ENCODE measurements at places on chromosomes 11 and 22.

GRCh38 chr11:28962502-28962901 is 854.3 kb downstream of the METTL15 start:
- no peak for DNase-seq

DNA sequence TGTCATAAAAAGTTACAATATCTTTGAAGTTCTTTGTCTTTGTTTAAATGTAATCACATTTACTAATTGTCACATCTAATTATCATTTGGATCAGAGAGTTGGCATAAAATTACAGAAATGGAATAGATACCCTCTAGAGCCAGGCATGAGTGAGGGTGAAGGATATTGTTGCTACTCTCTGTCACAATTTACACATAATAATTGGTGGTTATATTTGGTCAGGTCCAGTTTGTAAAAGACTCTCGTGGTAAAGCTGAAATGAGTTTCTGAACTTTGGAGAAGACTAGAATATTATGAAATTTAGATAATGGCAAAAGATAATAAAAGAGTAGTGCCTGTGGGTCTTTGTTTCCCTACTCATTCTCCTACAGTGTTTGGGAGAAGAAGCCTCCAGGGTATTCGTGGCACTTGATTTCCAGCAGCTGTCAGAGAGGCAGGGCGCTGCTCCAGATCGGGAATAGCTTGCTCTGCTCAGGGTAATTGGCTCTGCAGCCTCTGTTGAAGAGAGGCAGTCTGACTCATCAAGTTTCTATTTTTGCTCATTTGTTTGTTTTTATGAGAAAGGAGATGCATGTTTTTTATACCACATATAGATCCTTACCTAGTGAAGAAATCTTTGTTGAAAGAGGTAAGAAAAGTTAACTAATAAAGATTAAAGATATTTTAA is 349.9 kb downstream of the CNTN5 start:
- DNase-seq: no peak

DNA sequence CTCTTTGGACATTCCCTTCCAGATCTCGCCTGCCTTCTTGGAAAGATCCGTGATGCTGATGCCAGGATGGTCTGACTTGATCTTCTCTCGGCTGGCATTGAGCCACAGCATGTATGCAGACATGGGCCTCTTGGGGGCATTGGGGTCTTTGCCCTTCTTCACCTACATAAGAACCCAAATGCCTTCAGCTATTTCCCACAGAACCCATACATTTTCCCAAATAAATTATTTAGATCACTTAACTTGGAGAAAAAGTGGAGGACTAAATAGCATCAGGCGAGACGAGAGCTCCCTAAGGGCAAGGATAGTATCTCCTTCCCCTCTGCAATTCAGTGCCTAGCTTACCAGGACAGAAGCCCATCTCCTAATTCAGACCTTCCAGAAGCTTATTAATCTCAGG is 3.0 kb upstream of the TNKS1BP1 start:
- no peak for DNase-seq

- DNase-seq: no peak
These were observed 215.3 kb upstream of the TBCEL start for GRCh38 chr11:120808616-120809050.

DNA sequence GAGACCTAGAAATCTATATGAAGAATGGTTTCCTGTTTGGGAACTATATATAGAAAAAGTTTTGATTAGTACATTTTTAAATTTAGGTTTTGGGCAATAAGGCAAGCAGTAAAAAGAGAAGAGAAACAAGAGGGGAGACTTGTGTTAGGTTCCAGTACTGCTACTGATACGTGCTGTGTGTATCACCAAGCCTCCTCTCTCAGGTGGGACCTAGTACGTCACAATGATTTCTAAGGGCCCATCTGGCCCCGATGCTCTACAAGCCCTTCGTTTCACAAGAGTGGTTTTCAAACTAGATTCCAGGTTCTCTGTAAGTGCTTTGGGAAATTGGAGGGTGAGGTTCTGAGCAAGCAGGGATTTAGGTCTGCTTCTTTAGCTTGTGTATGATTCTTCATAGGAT is 39.2 kb downstream of the USP35 start:
- no peak for DNase-seq

GRCh38 chr22:30206944-30207343 is 39.6 kb downstream of the LIF start:
- peak; percentile 82 for DNase-seq

DNA sequence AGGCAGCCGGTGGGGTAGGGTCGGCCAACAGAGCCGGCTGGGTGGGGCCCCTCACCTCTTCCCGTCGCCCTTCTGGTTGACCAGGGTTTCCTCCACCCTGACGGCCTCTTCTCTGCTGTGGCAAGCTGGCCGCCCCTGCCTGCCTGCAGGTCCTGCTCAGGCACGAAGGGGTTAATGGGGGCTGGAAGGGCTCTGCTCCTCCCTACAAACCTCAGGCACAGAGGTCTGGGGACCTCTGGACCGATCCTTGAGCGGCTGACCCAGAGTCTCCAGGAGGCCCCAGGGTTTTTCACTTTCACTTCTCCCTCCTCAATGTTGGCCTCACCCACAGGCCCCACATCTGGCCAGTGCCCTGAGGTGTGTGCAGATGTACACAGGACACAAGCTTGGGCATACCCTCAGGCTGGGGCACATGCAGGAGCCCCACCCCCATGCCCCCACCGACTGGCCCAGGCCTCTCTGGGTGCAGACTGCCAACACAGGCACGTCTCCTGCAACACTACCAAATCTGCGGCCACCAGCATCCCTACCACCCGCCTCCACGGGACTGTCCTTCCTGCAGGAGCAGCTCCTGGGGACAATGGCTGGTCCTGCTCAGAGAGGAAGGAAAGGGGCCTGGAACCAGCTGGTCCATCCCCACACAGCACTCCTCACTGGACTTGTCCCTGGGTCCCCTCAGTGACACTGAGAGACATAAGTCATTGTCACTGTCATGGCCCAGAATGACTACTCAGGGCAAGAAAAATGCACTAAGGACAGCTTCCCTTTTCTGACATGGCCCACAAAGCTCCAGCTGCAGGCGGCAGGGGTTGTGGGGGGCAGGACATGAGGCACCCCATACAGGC is 3.2 kb upstream of the TBX1 start:
- no peak for DNase-seq

- no peak for DNase-seq
These were observed 34.2 kb downstream of the TBC1D22A start for GRCh38 chr22:46796566-46797195.

DNA sequence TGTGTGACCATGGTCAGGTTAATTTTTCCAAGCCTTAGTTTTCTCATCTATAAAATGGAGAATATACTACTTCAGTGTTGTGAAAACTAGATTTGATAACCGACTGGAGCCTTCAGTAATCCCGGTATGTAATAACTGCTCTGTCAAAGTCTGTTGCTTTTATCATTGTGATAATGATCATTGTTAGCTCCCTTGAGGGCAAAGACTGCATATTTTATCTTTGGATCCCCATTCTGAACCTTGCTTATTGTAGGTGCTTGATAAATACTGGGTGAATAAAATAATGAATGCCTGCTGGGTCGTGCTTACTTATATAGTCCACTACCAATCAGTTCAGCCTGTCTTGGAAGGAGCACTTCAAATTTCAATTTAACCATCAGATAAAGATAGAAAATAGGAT is 105.3 kb downstream of the ARFGAP2 start:
- DNase-seq: no peak

DNA sequence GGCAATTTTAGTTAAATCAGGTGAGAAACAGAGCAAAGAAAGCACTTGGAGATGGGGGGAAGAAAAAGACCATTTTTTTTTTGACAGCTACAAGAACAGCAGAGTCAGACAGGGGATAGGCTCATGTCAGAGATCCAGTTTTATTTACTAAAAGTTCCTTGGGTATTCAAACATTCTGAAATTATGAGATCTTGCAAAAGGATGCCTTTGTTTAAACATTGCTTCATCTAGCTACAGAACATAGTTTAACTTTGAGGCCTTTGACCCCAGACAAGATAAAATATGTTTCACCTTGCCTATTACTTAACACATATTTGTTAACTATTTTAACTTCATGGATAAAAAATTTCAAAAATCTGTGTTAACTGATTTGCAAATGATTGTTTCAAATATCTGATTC is 6.4 kb downstream of the GLYATL1 start:
- DNase-seq: no peak

GRCh38 chr11:126265811-126266210 is 2.9 kb downstream of the SRPRA start:
- DNase-seq: no peak

DNA sequence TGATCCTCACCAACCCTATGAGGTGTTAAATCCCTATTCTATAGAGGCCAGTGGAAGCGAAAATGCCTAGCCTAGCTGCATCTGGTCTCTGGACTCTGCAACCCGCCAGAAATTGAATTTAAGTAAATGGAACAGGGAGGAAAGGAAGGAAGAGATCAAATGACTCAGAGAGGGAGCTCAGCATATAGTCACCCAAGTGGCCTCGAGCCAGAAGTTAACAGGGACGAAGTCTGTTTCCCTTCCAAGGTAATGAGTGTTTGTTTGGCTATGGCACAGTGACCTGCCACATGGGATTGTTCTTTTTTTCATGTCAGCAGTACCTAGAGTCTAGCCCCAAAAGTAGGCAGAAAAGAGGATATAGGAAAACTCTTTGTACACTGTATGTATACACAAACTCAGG is 66.3 kb downstream of the PAK1 start:
- peak; percentile 57 for DNase-seq

DNA sequence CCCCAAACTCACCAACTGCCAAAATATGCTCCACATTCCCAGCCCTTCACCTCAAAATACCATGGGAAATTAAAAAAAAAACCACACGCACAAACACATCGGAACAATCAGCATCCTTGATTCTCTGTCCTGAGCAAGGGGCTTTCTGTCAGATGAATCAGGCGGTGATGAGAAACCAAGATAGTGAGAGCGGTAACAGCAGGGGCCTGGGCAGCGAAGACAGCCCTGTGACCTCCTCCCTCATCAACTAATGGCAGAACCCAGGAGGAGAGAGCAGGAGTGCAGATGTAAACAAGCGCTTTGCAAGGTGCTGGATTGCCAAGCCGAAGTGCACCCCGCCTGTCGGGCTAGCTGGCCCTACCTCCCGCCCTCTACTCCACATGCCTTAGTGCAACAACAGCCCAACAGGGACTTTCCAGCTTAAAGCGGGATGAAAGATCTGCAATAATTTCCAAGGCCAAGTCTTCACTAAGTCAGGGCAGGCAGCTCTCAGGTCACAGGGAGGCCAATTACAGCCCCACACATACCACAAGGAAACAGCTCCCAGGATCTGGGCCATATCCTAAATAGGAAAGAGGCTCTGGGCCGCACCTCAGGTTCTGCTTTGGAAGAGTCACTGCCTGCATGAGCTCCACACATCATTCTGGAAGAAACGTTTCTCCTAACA is 72.2 kb upstream of the BID start:
- no peak for DNase-seq

- no peak for DNase-seq
These were observed 32.1 kb upstream of the ACR start for GRCh38 chr22:50705851-50706351.

- no peak for DNase-seq
These were observed 7.6 kb downstream of the WNT7B start for GRCh38 chr22:45969414-45969799.

- no peak for DNase-seq
These were observed 492.9 kb upstream of the ANO3 start for GRCh38 chr11:25838918-25839625.

DNA sequence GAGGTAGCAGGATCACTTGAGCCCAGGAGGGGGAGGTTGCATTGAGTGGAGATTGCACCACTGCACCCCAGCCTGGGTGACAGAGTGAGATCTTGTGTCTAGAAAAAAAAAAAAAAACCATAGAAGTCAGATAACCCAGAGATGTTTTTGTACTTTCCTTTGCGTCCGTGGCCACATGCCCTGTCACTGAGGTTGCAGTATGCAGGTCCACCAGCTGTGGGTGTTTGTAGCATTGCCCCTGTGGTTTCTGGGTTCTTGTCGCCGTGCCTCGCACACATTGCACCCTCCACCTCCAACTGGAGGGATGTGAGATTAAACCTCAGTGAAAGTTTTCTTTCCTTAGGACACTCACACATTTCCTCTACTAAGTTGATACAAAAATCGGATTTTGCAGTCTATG is 70.3 kb downstream of the TNRC6B start:
- DNase-seq: no peak

DNA sequence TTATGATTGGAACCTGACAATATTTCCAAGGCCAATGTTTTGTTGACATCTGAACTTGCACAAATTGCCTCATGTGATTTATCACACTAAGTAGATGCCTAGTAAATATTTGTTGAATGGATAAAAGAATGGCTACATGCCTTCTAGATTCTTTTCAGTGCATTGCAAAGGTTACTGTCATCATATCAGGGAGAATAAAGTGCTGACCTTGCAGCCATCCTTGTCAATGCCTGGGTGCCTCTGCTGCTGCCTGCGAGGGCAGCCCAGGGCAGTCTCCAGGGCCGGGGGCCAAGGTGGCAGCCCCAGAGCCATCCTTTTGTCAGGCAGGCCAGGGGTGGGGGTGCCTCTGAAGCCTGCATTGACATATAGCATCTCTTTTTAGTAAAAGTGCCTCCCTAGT is 325.6 kb upstream of the MTNR1B start:
- no peak for DNase-seq

GRCh38 chr11:35750981-35751663 is 88.5 kb downstream of the TRIM44 start:
- DNase-seq: no peak

GRCh38 chr11:29282088-29282487 is 734.7 kb downstream of the KCNA4 start:
- DNase-seq: peak; percentile 73

DNA sequence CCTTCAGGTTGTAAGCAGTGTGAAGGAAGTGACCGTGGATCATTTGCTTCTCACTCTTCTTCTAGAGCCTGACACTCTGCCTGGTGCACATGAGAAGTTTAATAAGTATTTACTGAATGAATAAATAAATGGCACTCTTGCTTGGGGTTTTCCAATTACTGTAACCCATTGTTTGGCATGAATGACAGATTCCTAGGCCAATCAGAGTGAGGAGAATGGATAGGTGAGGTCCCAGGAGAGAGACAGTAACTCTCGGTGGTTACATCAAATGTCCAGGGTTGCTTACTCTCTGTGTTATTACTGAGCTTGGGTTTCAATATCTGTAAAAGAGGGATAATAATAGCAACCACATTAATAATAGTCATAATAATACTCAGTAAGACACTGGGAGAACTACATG is 204.2 kb upstream of the ISX start:
- DNase-seq: no peak

DNA sequence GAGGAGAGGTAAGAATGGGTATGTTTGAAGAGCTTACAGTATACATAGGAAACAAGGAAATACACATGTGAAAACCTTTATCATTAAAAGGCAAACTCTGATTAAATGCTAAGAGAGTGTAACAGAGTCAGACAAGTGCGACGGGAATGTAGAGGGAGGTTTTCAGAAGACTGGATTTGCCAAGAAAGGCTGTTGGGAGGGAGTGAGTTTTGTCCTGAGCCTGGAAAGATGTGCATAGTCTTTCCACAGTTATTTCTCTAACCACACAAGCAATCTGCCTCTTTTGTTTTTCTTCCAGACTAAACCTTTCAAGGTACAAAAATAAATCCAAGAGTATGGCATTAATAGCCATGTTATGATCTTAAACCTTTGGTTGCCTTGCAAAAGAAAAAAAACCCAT is 170.9 kb downstream of the KIRREL3 start:
- no peak for DNase-seq

- peak; percentile 68 for DNase-seq
These were observed 103.3 kb upstream of the AKIP1 start for GRCh38 chr11:8807544-8808225.

GRCh38 chr22:36546932-36547331 is 18.0 kb upstream of the EIF3D start:
- no peak for DNase-seq

Measured in BJ (cell line).